ENCODE measurements at places on chromosomes 1 and 21. TPM values are rescaled to one million over a fixed set of nuclear protein-coding genes. Genes with fewer than 3 reads are reported as not detected.

CRP gene
- total RNA-seq, result 0.26 TPM

HSPA13 gene
- 97.5 TPM for total RNA-seq

BOLA1 gene
- 22.4 TPM for total RNA-seq

DNASE2B gene
- total RNA-seq, result not detected

SPRR3 gene
- total RNA-seq, result not detected

GDAP2 gene
- total RNA-seq, result 27.3 TPM

CERS2 gene
- 270 TPM for total RNA-seq

THBS3 gene
- 34.4 TPM for total RNA-seq

COL6A1 gene
- total RNA-seq, result 3.2 TPM

MOV10 gene
- total RNA-seq, result 54.9 TPM

PODN gene
- not detected for total RNA-seq

ST6GALNAC5 gene
- 2.1 TPM for total RNA-seq

NBPF6 gene
- total RNA-seq, result not detected

KLHDC7A gene
- not detected for total RNA-seq

RHEX gene
- total RNA-seq, result not detected

MSTO1 gene
- 130 TPM for total RNA-seq

PRELP gene
- not detected for total RNA-seq

FCRLB gene
- total RNA-seq, result 1.3 TPM

ARMH1 gene
- total RNA-seq, result 0.96 TPM

FAM167B gene
- not detected for total RNA-seq

FNDC10 gene
- total RNA-seq, result 5.1 TPM

UBXN10 gene
- not detected for total RNA-seq

TRIM45 gene
- total RNA-seq, result 1.6 TPM

BCL2L15 gene
- total RNA-seq, result 2.3 TPM

LYPD8 gene
- not detected for total RNA-seq

RBP7 gene
- total RNA-seq, result not detected

TLCD4 gene
- total RNA-seq, result 1.9 TPM

SYCP1 gene
- total RNA-seq, result not detected

EIF4G3 gene
- 99.0 TPM for total RNA-seq

HAO2 gene
- total RNA-seq, result not detected

CAPN8 gene
- total RNA-seq, result 1.0 TPM

NBPF20 gene
- total RNA-seq, result 8.5 TPM

CFHR1 gene
- not detected for total RNA-seq

SELE gene
- not detected for total RNA-seq

SPRR2E gene
- total RNA-seq, result not detected

MPZ gene
- 0.29 TPM for total RNA-seq

GNAT2 gene
- total RNA-seq, result not detected

LCE3D gene
- total RNA-seq, result not detected

ALX3 gene
- not detected for total RNA-seq

KRTAP13-2 gene
- total RNA-seq, result not detected

SPRR2G gene
- total RNA-seq, result not detected

SLC22A15 gene
- total RNA-seq, result 32.4 TPM

TOR1AIP2 gene
- 166 TPM for total RNA-seq

NMNAT2 gene
- total RNA-seq, result 4.7 TPM
